ENCODE measurements at places on chromosomes 4 and X. TPM values are rescaled to one million over a fixed set of nuclear protein-coding genes. Genes with fewer than 3 reads are reported as not detected.

DNA sequence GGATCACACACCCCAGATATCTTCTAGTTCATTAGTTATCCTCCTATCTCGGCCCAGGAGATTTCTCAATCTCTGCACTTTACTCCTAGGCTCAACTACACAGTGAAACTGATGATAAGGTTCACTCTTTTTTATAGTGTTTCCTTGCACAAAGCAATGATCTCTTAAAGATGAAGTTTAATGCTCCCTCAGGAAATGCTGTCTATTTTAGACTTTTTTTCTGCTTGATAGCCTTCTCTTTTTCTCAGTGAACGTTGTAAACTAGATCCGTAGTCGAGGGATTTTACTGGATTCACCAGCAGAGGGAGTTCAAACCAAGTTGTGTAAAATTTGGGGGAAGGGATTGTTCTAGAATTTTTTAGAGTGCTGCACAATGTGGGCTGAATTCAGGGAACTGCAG lies 269.6 kb downstream of the GBA3 start:
- no peak for DNase-seq

DNA sequence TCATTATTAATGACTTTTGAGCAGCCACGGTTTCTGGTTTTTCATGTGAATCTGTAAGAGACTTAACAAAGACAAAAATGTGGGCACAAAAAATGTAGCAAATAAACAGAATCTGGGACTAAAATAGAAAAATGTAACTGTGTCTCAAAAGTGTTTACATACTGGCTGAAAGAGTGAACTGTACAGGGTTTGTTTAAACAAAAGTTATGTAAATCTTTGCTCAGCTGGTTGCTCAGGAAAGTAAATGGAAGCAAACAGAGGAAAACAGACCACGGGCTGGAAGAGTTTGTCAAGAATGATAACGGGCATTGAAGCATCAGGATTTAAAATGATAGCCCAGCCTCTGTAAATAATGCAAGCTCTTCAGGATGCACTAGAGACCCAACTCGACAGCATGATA lies 921.8 kb upstream of the FTHL17 start:
- DNase-seq, result no peak

DNA sequence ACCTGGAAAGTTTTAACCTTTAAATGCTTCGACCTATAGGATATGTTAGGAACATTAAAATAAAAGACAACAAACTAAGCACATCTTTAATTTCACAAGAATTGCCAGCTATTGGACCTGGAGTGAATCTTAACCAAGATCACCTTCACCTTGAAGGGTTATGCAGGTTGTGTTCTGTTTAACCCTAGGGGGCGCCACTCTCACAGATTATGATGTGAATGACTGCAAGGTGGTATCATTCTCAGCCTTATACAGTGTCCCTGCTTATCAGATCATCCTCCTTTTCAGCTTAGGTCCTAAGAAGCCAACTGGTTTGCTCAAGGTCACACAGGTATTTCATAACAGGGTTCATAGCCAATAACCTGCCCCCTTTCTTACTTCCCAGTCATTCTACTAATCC lies 23.5 kb downstream of the INTS6L start:
- no peak for DNase-seq

- DNase-seq, result no peak
Measured at GRCh38 chrX:149630681-149631233, 835 bp downstream of the TMEM185A start.

- no peak for DNase-seq
Measured at GRCh38 chrX:79161655-79162054, 17.2 kb downstream of the GPR174 start.

FGB gene
- 6.2 TPM for total RNA-seq

IL13RA2 gene
- total RNA-seq, result not detected

UGT2A1 gene
- not detected for total RNA-seq

NXF2B gene
- total RNA-seq, result not detected

ARHGEF38 gene
- total RNA-seq, result 23.2 TPM

MND1 gene
- not detected for total RNA-seq

All from stomach (tissue), 19 donors.